ENCODE measurements at places on chromosomes 6 and 20.
A peak's percentile ranks its signal among the peaks of the same experiment; 100 is the strongest.

GRCh38 chr6:2656460-2657079 lies 94.2 kb downstream of the MYLK4 start:
- no peak for DNase-seq

DNA sequence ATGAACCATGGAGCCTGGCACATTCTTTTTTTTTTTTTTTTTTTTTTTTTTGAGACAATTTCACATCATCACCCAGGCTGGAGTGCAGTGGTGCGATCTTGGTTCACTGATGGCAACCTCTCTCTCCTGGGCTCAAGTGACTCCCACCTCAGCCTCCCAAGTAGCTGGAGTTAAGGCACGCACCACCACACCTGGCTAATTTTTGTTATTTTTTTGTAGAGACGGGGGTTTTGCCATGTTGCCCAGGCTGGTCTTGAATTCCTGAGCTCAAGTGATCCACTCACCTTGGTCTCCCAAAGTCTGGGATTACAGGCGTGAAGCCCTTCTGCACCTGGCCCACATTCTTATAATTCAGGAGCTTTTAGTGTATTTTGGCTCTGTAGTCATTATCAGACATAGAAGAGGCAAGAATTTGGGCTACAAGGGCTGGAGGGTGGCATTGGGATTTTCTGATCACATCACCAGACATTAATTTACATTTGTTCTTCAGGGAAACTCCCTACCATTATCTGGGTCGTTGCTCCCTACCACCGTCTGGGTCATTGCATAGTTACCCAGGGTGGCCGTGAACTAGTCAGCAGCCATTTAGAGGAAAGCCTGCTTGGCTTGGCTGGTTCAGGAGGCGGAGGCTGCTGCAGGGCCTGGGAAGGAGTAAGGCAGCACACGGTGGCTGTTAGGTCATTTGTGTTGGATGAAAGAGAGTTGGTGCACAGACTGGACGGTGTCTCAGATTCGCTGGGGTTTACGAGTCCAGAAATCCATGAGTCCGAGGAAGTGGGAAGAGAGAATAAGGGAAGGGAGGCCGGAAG lies 17.6 kb downstream of the ARID1B start:
- no peak for DNase-seq

GRCh38 chr6:72999995-73000394 lies 225.3 kb downstream of the KHDC1L start:
- no peak for DNase-seq

- no peak for DNase-seq
These were observed 545 bp downstream of the FNDC1 start for GRCh38 chr6:159169557-159170332.

DNA sequence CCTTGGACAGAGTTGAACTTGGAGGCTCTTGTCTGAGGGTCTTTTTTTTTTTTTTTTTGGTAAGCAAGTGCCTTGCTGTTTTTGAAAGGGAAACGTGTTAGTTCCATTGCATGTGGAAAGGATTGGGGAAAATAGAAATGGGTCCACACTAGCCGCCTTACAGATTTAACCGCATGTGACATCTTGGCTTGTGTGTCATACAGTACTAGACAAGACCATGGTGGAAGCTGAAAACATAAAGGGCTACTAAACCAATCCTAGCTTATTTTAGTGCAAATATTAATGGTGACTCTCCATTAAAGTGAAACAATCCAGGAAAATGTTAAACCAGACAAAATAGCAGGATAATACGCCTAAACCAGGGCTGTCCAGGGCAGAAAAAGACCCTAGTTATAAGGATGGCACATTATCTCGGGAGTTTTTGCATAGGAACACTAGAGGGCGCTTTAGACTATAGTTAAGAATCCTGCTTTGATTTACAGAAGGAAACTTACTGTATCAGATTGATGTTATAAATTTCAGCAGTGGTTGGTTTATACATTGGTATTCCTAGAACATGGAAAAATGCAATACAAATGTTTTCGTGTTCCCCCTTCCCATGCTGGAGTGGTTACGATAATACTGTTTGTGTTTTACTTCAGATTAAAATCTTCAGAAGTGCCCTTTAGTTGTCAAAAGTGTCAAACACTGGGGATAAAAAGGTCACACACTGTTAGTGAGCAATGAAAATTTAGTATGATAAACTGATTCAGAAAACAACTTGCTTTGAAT lies 59.8 kb upstream of the DEK start:
- DNase-seq: peak; percentile 28

DNA sequence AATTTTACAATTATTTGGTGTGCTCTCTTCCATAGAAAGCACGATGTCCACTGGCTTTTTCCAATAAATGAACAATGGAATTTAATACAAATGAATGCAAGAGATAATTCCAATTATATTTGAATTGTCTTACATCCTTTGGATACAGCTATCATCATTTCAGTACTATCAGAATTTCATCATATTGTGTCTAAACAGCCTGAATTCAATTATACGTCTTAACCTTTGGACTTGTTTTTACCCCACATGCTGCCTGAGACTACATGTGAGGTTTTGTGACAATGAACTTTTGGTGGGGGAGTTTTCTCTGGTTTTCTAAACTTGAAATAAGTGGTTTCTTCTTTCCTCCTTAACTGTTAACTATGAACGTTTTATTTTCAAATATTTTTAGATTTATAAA lies 1176.0 kb downstream of the EPHA7 start:
- no peak for DNase-seq

DNA sequence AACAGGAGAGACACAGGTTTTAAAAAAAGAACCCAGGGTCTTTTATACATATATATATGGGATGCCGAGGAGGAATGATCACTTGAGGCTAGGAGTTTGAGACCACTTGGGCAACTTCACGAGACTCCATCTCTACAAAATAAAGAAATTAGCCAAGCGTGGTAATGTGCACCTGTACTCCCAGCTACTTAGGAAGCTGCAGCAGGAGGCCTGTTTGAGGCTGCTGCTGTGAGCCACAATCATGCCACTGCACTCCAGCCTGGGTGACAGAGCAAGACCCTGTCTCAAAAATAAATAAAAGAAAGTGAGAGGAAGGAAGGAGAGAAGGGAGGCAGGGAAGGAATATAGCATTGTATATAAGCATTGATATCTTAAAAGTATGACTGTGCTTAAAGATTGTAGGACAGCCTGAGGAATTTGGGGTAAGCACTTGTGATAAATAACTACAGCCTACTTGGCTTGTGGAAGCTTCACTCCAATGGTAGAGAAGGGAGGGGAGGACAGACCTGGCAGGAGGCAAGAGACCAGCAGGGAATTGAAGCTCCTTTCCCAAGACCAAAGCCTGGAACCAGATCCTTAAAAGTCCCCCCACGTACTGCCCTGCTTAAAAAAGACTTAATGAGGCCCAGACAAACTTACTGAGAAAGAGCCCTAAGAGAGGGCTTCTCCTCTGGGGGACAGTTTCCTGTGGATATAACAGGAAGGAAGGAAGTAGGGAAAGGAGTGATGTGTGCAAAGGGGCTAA lies 2.5 kb upstream of the SNTA1 start:
- DNase-seq: no peak

- DNase-seq: no peak
These were observed 7.6 kb upstream of the KCNK16 start for GRCh38 chr6:39330057-39330456.

GRCh38 chr20:37494301-37494700 lies 26.7 kb upstream of the NNAT start:
- no peak for DNase-seq

- no peak for DNase-seq
These were observed 455.1 kb upstream of the CITED2 start for GRCh38 chr6:139829576-139829975.

DNA sequence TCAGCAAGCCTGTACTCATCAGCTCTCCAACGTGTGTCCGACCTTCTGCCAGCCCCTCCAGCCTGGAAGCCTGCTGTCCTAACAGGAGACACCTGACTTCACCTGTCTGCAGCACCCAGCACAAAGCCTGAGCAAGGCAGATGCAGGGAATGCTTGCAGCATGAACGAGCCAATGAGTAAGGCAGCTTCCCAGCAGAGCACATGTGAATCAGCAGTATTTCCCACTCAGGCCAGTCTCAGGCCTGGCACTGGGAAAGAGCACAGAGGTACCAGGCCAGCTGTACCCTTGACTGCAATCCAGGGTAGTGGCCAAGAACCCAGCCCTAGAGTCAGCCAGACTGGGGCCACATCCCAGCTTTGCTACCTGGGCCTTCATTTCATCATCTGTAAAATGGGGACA lies 120.8 kb downstream of the MAFB start:
- DNase-seq: no peak

DNA sequence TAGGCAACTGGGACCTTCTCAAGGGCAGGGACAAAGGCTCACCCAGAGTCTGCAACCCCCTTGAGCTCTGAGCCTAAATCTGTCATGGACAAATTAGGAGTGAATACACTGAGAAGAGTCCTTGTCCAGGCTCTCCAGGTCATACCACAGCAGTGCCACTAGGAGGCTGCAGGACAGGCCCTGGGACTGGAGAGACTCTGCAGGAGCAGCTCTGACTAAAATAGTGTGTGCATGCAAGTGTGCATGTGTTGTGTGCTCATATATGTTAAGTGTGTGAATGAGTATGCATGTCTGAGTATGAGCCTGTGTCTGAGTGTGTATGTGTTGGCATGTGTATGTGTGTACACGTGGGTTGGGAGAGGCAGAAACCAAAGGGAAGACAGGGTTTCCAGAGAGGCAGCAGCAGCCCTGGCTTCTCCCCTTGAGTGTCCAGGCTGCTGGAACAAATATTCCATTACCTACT lies 27.1 kb downstream of the MRPL14 start:
- DNase-seq: no peak

- DNase-seq: no peak
These were observed 65.4 kb downstream of the HIVEP2 start for GRCh38 chr6:142879527-142879926.

DNA sequence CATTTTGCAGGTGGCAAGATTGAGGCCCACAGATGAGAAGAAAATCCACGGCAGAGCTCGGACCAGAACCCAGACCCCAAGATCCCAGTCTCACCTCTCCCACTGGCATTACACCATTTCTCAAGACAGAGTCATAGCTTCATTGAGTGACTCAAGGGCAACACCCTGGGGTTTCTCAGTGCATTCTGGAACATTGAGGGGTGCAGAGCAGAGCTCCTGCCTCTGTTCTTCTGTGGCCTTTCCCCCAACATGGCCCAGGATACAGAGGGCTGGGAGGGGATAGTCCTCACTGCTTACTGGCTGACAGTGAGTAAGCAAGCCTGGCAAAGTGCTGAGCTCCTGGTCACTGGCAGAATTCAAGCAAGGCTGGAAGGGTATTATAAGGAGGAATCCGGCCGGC lies 74.0 kb downstream of the MDGA1 start:
- DNase-seq: no peak

DNA sequence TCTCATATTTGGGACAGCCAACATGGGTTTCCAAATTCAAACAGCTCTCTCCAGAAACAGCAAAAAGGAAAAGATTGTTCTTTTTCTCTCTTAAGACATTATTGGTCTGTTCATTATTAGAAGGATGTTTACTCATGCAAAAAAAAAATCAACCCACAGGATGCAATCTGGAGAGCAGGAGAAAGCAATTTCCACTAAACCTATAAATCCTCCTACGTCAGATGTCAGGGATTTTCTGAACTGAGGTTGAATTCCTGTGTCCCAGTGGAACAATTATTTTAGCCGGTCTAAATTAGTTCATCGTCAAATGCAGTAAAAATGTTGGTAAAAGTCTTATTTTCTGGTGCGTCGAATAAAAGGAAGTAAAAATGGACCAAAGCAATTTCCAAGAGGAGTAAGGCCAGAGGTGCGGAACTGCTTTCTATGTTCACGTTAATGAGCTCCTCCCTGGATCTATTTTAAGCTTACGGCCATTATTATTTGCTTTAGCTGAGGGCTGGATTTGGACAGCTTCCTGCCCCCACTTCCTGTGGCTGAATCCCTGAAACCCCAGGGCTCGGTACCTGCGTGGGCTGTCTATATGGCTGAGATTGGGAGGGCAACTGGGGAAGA lies at the start of gene GABRR1:
TSS of gene GABRR1 (minus strand) at position 60 of the 612 bp plus-strand sequence. CDS start at position 24, 36 bp downstream.
- no peak for DNase-seq

DNA sequence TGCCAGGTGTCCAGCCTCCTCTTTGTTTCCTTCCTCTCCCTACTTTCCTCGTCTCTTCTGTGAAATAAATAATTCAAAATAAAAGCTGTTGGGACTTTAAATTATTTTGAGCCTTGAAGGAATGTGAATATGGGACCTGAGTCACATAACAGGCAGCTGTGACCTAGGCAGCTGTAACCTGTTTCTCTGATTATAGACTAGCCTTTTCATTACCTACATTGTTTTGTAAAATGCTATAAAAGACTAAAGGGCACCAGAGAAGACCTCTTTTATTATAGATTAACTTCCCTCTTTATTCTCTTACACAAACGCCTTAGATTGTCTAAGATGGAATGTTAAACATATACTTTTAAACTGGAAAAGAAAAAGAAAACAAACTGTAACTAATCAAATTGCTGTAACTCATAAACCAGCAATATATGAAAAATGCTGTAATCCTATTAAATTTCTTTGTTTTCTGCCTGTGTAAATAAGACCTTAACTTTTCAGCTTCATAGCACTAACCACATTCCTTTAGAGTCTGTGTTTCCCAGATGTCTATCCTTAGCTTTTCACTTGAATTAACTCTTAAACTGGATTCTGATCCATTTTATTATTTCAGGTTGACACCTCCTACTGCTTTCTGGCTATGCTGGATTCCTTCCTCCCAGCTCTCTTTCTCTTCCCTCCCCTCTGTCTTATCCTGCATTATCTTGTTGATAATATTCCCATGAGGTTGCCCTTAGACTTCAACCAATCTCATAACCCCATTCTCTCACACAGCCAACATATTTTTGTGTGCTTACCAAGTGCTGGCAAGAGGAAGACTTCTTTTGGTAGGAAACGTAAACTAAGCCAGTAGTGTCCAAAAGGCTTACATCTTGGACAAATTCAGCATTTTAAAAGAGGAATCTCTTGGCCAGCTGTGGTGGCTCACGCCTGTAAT lies 69.2 kb downstream of the TPD52L1 start:
- DNase-seq: no peak

DNA sequence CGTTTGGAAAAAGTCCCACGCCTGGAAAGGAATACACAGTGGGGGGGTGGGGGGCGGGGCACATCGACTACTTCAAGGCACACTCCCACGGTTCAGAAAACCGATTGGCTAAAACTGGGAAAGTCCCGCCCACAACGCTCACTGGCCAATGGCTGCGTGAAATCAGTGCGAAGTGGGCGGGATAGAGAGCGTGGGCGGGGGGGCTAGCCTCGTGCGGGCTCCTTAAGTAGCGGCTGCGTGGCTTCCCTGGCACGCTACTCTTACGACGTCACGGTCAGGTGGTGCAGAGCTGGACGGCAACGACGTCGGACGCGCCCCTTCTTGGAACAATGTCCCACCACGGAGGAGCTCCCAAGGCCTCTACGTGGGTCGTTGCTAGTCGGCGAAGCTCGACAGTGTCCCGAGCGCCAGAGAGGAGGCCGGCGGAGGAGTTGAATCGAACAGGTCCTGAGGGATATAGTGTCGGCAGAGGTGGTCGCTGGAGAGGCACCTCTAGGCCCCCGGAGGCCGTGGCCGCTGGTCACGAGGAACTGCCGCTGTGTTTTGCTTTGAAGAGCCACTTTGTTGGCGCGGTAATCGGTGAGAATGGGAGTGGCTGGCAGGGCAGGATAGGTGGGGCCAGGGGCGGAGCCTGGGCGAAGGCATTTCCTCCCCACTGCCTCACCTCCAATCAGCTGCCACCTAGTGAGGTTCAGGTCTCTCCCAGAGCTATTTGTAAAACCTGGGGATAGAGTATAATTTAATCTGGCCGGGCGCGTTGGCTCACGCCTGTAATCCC lies at the start of gene DDX43:
TSS of gene DDX43 (plus strand) at position 252 of the 778 bp plus-strand sequence. CDS start at position 330, 78 bp downstream.
- no peak for DNase-seq

GRCh38 chr20:53128004-53128403 lies 155.8 kb downstream of the TSHZ2 start:
- DNase-seq: no peak

- DNase-seq: no peak
These were observed 85.3 kb downstream of the DCDC2 start for GRCh38 chr6:24272553-24272952.

Measured in NCI-H226 (cell line).